Stimulated activated CD4-positive, alpha-beta T cell treated with anti-CD3 and anti-CD28 coated beads, Interleukin-4, amount 100 ng/mL, for 1 hour (primary cell): ENCODE measurements at places on chromosomes 2 and 18.

GRCh38 chr2:196079052-196079451 lies 10.4 kb upstream of the DNAH7 start:
- no peak for DNase-seq

GRCh38 chr2:157803476-157803875 lies 72.7 kb downstream of the ACVR1 start:
- DNase-seq = no peak

DNA sequence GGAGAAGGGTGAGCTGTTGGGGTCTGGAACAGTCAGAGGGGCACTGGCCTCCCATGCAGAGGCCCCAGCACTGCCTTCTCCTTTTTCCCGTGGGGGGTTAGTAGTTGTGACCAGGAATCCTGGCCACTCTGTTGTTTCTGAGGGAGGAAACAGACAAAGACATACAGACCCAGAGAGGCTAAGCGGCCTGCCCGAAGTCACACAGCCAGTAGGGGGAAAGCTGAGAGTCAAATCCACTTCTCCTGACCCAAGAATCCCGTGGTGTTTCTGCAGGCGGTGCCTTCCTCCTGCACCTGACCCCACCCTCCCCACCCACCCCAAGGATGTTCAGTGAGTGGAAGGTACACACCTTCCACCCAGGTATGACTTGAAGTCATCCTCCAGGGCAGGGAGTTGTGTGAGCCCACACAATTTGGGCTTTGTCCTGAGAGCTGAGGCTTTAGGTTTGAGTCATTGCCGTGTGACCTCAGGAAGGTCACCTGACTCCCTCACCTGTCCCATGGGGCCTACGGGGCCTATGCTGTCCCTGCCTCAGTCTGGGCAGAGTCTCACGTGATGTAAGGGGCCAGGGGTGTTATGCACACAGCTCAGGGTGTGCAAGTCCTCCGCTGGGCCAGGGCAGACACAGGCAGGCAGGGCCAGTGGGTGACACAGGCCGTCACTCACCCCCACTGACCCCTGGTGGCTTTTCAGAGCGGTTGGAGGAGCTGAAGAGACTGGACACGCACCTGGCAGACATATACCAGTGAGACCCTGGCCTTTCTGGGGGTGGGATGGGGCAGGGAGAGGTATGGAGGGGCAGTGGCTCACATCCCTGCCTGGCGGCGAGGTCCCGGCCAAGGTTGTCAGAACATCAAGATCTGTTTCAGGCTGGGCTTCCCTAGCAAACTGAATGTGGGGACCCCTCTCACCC lies 5.0 kb downstream of the NT5DC4 start:
- no peak for DNase-seq

DNA sequence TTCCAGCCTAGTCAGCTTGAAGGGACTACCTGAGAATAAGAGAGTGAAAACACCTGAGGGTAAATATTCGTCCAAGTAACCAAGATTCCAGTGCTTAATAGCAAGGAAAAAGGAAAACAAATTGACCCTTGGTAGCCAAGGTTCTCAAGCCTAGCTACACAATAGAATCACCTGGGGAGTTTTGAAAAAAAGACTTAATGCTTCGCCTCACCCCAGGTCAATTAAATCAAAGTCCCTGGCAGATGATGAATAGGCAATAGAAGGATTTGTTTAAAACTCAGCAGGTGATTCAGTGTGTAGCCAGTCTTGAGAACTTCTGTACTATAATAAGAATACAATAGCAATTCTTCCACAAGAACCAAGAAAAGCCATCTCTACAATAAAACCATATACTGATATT lies 500.2 kb downstream of the XIRP2 start:
- DNase-seq = no peak

DNA sequence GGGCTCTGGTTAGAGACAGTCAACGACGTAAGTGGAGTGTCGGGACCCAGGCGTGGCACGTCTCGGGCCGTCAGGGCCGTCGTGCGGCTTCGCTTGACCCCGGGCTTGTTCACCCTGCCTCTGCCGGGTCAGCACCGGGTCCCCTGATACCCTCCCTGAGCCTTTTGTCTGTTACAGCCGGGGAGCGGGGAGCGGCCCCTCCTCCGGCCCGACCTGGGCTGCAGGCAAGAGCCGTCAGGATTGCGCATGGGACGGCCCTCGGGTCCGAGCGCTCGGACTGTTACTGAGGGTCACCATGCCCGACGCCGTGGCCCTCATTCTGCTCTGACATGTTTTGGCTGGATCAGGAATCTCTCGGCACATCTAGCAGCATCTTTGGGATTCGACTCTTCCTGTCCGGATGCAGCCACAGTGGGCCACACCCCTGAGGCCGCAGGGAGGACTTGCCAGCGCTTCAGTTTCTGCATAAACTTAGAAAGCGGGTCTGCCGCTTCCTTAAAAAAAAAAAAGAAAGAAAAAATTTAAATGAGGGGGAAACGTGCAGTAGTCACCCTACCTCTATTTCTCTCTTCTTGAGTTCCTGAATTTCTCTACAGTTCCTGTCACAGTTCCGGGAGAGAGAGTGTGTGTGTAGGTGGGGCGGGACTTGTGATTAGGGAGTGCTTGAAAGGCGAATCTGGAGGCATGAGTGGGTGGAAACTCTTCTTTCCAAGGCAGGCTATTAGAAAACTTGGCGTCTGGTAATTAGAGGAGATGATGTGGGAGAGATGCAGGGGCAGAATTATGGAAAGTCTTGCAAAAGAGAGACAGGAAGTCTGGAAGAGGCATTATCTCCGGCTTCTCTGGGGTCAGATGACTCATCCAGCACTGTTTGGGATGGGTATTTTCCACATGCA lies 909 bp downstream of the TMEM87B start:
- DNase-seq = peak; percentile 35

DNA sequence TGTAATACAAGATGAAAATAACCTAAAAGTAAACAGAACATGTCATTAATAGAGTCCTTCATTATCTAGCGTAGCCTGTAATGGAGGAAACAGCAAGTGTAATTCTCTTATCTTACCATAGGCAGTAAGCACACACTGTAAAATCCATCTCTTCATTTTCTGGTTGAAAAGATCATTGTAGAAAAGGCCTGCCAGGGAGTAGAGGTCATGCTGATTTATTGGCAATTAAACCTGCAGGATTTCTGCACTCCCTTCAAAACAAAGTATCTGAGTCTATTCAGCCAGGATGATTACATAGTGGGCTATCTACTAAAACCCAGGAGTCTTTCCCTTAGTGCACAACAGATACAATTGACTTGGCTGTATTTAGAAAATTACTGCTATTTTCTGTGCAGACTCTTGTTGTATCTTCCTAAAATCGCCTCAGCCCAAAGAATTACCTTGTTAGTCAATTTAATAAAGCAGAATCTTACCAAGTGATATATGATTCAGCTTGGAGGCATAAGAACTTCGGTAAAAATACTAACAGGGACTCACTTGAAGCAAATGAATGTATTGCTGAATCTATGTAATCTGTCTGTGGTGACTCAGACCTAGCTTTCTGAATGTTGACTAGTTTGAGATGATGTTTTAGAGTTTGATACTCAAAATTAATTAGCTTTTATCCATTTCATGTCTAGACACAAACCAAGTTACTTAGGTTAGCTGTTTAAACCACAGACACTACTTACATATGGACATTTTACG lies 250.4 kb upstream of the STON1 start:
- DNase-seq = no peak

- no peak for DNase-seq
Observed at GRCh38 chr2:109206569-109207146, 77.7 kb downstream of the SH3RF3 start.
